ENCODE measurements at places on chromosomes 5 and 9.

- DNase-seq = no peak
Measured at GRCh38 chr5:2217219-2217618, 334.5 kb upstream of the IRX4 start.

DNA sequence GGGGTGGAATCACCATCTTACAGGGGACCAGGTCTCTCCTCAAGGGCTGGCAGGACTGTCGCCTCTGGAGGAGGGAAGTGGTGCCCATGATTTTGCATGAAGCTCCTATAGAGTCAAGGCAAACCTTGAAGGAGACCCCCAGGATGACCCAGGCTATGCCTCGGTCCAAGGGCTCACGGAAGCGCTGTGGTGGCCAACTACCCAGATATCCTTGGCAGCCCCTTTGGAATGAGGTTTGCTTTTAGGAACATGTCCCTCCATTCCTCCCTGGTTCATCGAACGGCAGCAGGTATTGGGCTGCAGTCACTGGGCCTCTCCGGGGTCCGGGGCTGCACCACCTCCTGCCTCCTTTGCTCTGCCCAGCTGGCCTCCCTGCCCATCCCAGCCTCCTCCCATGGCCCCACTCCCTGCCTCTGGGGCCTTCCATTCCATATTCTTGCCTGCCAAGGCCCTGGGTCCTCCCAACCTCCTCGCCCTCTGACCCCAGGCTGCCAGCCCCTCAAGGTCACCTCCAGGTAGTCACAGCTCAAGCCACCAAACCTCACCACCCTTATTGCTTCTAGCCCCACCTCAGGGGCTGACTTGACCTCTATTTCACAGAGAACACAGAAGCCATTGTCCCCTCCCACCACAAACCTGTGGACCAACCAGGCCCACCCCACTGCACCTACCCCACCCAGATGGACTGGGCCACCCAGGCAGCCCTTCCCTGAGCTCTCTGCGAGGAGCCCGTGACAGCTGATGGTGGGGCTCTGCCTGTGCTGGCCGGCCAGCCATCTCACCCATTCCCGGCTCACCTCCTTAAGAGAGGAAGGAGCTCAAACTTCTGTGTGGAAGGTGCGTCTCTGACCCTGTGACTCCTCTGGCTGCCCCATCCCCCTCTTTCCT is 3.6 kb upstream of the IL3 start:
- DNase-seq = peak; percentile 68

GRCh38 chr5:82275216-82275664 is 2.9 kb downstream of the RPS23 start:
- no peak for DNase-seq

- DNase-seq = no peak
Measured at GRCh38 chr9:106613250-106613737, 249.7 kb upstream of the ZNF462 start.

GRCh38 chr9:13139641-13140171 is 139.8 kb downstream of the MPDZ start:
- no peak for DNase-seq

DNA sequence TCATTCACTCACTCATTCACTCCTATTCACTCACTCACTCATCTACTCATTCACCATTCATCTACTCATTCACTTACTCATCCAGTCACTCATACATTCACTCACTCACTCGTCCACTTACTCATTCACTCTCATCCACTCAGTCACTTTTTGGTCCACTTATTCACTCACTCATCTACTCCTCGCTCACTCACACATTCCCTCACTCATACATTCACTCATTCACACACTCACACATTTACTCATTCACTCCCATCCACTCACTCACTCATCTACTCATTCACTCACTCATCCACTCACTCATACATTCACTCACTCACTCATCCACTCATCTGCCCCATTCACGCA is 27.7 kb downstream of the WNK2 start:
- no peak for DNase-seq

DNA sequence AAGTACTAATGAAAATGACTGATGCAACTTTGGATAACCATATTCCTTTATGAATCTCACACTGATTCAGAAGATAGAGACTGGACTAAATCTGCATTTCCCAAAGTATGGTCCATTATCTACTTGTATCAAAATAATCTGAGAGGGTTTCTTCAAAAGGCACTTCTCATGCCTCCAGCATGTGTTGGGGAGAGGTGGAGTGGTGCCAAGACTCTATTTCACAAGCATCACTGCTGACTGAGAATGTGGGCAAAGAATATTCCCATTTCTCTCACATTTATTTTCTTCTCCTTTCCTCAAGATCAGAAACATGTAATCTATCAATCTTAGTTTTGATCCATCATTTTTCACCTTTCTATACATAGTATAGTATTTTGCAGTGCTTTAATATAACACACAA is 135.4 kb downstream of the GABRB2 start:
- no peak for DNase-seq

- DNase-seq = no peak
Measured at GRCh38 chr9:109250311-109250741, 70.5 kb downstream of the EPB41L4B start.

DNA sequence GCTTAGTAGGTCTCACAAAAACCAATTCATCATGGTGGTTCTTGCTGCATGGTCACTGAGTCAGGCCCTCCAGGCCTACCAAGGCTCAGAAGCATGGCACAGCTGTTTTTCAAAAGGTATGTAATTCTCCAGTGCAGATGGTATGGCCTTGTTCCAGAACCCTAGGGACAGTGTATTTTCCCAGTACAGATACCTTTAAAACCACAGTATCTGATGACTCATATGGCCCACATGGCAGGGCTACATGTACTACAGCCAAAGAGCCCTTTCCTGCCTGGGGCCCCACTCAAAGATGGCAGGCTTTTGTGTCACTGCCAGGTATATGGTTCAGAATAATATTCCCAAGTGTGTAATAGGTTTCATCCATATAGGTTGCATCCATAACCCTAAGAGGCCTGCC is 16.5 kb downstream of the CSF2 start:
- DNase-seq = no peak

DNA sequence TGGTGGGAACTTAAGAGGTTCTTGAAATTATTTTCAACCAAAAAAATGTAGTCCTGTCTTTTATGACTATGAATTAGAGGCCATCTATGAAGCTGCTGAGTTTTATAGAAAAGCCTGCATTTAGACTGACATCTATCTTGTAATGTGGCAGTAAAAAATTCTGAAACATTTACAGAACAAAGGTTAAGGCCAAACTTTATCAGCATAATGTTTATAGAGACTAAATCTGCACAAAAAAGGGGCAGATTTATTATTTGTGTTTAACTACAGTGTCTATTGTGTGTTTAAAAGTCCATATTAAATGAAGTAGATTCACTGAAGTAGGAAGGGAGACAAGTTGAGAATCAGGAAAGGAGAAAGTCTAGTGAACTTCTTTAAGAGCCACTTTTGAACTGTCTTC is 37.3 kb upstream of the ANKRD34B start:
- no peak for DNase-seq

DNA sequence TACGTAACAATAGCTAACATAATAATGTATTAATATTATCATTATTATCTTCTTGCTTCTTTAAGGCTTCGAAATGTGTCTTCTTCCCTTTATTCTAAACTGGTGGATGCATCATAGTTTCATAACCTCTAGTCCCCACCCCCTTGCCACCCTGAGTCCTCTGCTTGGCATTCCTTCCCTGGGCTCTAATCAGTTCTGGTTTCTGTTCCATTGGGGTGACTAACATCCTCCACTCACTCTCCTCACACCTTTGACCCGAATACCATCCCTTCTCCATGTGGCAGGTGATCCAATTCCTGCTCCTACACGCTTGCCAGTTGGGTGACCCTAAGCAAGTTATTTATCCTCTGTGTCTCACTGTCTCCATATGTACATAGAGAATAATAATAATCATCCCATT is 286.1 kb downstream of the TRPM3 start:
- DNase-seq = no peak

DNA sequence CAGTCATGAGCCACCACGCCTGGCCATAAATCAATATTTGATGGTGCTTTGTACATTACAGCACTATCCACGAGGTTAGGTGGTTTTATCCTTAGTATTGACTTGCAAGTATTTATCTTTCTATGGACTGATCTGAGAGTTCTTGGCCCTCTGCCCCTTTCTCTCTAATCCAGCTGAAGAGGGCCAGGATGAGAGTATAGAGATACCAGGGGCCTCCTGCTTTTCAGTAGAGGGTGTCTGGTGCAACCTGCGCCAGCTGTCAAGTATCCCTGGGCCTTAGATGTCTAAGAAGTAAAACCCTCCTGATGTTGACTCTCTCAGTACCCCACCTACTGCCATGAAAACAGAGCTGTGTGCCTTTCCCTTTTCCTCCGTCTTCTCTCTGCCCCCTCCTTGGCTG is 153.4 kb downstream of the SLIT3 start:
- no peak for DNase-seq

- DNase-seq = no peak
Measured at GRCh38 chr5:127331890-127332649, 41.5 kb downstream of the MEGF10 start.

- peak; percentile 87 for DNase-seq
Measured at GRCh38 chr5:40410964-40411635, 268.6 kb upstream of the PTGER4 start.

DNA sequence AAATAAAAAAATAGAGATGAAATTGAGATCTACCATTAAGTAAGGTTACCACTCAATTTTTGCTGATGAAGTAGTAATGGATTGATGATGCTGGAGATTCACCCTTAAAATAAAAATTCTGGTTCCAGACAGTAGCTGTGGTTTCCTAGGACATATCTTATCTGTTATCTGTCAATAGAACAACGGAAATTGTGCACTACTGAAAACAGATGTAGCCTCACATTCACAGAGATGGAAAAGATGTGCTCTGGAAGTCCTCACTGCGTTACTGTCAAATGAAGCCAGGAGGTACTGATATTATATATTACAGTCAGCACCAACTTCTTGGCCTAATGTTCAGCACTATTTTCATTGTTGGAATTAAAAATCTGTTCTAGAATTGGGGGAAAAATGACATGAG is 154.0 kb downstream of the SLC24A2 start:
- DNase-seq = no peak

DNA sequence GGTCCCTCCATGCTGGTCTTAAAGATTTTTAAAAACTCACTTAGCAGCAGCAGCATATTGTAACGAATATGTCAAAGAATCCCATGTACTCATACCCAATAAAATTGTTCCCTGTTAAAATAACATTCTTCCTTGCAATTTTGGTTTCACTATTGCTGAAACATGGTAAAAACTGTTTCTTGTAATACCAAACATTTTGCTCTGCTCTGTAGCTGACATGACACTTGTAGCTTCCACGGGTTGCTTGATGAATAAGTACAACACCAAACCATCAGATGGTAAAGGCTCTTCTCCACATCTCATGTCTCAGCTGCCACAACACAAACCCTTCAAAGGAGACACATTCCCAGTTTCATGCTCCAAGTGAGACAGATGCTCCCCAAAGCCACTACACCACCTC is 180.7 kb upstream of the PTGER4 start:
- no peak for DNase-seq

DNA sequence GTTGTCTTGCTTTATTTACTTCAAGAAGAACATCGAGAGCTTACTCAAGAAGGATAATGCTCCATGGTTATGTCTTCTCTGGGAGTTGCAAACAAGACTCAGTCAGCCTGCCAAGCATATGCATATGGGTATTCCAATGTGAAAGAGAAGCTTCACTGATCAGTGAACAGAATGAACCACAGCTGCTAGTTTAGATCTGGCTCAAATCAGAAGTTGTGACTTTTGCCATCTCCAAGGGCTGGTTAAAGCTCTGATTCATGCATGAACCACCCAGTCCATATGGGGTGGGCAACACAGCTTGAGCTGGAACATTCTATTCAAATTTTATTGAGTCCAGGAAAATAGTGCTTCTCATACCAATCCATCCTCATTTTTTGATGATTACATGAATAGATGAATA is 50.0 kb downstream of the ATPSCKMT start:
- DNase-seq = no peak

- no peak for DNase-seq
Measured at GRCh38 chr5:74371621-74372020, 268.9 kb downstream of the ENC1 start.

- no peak for DNase-seq
Measured at GRCh38 chr5:63141591-63141990, 563.0 kb downstream of the LRRC70 start.

DNA sequence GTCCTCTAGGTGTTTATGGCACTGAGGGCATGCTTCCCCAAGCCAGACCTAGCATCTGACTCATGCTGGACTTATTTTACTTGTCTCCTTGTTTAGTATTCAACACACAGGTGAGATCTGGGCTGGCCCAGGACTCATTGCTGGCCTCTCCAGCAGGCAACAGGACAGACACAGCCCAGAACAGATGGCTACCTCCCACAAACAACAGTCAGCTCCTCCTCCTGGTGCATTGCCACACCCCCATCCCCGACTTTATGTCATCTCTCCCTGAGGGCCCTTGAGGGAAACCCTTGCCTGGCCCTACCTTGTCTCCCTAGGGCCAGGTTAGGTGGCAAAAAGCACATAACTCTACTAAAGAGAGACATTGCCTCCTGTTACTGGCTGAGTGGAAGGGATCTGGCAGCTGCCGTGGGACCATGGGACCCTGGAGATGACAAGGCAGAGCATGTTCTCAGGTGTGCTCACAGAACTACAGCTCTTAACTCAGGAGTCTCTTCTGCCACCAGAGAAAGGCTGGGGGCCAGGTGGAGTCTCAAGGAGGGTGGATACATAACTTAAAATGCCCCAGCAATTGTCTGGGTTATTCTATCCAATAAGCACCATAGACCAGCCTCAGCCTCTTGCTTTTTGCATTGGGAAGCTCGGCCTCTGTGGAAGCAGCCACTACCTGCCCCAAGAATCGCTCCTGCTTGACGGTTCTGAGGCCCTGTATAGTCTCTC is 2.3 kb downstream of the ACSL6 start:
- DNase-seq = peak; percentile 61

DNA sequence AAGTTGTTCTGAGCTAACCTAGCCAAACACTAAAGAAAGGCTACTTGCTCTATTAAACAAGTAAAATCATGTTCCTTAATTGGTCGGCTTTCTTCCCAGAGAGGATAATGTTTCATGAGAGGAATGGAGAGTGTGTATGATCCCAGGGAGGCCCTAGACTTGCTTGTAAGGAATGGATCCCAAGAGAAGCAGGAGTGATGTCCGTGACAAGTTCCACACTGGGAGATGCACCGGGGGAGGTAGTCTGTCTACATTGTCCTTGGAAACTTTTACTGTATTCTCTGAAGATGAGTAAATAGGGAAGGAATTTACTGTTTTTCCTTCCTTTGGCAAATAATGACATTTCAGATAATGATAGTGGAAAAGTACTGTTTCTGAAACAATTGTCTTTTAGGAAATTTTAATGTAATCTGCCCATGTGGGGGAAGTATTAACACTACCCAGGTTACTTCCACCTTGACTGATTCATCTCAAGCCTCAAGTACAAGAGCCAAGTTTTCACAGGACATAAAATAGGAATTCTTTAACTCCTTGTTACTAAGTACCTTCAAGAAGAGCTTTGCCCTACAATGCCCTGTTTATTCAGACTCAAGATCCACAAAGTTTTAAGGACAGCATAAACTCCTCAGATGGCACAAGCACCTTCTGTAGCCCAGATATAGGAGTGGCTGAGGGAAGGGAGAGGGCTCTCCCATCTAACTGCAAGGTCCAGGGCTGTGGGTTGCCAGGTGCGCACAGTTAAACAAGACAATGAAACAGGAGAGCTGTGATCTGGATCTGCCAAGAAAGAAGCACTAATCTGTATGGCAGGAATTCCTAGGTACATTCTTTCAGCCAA is 152.1 kb downstream of the GNA14 start:
- DNase-seq = no peak

- DNase-seq = no peak
Measured at GRCh38 chr5:81234801-81235200, 1.7 kb downstream of the CKMT2 start.
